Activated CD8-positive, alpha-beta memory T cell treated with anti-CD3 and anti-CD28 coated beads, Interleukin-2, amount 50 U/mL, for 4 hours (primary cell): ENCODE measurements at places on chromosomes 11 and 22.

DNA sequence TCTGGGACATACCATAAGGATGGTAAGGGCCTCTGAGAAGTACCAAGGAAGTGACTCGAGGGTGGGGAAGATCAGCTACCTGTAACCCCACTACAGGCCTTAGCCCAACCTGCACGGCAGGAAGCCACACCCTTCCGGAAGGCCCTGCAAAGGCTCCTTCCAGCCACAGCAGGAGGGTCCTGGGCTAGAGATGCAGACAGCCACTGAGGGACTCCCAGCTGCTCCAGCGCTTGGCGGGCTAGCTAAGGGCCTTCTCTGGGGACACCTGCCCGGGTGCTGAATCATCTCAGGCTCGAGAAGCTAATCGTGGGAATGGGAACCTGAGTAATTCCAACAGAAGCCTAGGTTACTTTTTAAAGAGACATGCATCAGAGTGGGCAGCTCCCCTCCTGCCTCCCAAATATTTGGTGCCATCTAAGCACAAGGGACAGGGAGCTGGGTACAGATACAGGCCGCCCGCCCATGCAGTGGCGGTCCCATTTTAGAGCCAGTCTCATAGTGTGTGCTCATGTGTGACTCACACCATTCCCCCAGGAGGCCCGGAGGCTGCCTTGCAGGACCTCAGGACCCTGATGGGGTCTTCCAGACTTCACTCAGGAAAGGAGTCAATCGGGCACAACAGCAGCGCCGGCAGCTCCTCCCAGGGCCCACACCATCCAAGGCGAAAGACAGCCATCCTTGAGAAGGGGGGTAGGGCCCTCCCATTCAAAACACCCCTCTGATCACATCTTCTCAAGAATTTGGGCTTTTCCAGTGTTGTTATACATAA lies 8.0 kb downstream of the MYH9 start:
- DNase-seq: no peak

- no peak for DNase-seq
Observed at GRCh38 chr11:60952742-60953170, 780 bp upstream of the SLC15A3 start.

DNA sequence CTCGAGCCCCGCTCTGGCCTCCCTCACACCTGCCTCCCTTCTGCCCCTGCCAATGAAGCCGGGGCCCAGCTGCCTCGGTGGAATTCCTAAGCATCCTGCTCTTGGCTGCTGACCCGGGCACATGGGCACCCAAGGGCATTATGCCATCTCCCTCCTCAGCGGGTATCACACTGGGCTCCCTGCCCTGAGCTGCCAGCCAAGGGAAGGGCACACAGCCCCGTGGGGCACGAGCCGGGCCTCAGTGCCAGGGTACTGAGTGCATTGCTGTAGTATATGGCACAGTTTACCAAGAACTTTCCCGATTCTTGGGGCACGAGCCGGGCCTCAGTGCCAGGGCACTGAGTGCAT lies 43.8 kb upstream of the JAM3 start:
- no peak for DNase-seq

DNA sequence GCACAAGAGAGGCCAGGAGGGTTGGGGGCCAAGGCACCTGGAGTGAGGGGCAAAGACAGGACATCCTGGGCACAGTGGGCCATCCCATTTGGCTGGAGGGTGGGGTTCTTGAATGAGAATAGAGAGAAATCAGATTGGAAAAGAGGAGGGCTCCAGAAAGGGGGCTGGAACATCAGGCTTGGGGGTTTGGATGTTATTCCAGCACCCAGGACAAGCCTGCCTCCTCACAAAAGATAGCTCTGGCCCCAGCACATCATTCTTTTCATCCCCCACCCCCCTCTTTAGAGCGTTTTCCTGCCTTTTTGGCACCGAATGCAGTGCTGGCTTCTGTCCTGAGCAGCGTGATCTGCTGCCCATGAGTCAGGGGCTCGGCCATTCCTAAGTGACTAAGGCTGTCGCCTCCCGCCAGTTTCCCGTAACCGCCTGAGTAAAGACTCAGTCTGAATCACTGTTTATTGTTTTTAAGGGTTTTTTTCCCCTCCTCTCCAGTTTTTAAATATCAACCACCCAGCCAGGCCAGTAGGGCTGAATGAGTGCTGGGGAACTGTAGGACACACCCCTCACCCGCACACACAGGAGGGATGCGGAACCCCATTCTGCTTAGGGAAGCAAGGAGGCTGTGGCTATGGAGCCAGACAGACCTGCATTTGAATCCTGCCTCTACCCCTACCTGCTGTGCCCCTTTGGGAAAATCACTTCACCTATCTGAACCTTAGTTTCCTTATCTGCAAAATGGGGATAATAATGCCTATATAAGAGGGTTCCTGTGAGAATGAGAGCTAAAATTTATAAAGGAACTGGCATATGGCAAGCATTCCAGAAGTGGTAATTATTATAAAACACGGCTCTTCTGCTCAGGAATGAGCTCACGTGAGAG lies 32.4 kb upstream of the NAV2 start:
- DNase-seq: no peak

GRCh38 chr22:24335496-24335895 lies 64.9 kb downstream of the SPECC1L start:
- no peak for DNase-seq

DNA sequence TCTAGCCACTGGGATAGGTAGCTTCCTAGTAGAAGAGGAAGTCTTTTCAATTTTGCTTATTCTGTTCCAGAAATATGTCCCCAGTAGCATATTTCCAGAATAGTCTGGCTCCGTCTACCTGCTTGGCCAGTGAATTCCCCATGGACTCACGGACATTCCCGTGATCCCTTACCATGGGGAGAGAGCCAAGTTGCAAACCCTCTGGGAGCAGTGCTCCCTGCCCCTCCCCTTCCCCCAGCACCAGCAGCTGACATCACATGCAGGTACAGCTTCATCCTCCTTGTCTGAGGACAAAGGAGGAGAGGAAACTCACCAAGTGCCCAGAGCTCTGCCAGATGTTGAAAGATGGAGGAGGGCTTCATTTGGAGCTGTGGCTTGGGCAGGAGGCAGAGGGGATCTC lies 61.2 kb downstream of the GRAMD1B start:
- DNase-seq: no peak

DNA sequence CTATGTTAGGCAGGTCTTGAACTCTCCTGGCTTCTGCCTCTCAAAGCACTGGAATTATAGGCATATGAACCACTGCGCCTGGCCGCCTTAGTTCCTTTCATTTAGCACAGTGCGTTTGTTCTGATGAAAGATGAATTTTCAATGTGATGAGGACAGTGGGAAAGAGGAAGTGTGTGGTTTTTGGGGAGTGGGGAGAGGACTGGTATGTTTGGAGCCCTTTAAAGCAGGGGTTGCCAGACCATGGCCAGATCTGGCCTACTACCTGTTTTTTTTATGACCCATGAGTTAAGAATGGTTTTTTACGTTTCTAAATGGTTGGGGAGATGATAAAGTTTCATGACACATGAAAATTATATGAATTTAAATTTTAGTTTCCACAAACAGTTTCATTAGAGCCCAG lies 12.5 kb downstream of the ATXN10 start:
- DNase-seq: no peak

GRCh38 chr22:34622602-34623001 lies 443.4 kb upstream of the ISX start:
- DNase-seq: no peak

- DNase-seq: no peak
Observed at GRCh38 chr11:120061761-120062560, 76.0 kb downstream of the TRIM29 start.

- no peak for DNase-seq
Observed at GRCh38 chr11:10798330-10798928, 10.3 kb downstream of the EIF4G2 start.

DNA sequence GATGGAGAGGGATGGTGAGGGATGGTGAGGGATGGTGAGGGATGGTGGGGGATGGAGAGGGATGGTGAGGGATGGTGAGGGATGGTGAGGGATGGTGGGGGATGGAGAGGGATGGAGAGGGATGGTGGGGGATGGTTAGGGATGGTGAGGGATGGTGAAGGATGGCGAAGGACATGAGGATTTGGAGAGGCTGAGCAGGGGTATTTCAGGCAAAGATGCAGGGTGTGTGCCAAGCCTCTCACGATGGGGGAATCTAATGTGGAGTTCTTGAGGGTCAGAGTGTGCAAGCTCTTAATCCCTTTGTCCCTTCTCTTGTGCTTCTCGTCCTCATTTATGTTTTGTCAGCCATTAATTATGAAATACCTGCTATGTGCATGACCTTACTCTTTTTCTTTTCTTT lies 7.5 kb upstream of the PLA2G6 start:
- no peak for DNase-seq

- DNase-seq: no peak
Observed at GRCh38 chr11:68053981-68054812, 15.4 kb downstream of the TCIRG1 start.

GRCh38 chr22:22022947-22023534 lies 40.5 kb upstream of the TOP3B start:
- DNase-seq: no peak

DNA sequence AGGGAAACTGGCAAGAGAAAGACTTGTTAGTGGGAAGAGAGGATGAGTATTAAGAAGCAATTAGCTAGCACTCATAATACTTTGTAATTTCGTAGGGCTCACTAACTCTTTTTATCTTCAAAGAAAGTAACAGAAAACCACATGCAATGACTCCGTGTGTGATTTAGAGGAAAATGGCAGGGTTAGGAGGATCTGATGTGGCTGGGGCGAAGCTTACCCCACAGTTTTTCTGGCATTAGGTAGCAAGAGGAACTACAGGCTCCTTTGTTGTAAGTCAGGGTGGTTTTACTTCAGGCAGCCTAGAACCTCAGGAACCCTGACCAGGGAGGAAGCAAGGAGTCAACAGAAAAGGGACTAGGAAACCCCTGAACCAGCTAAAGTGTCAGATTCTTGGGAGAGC lies 89.7 kb downstream of the SPON1 start:
- no peak for DNase-seq

DNA sequence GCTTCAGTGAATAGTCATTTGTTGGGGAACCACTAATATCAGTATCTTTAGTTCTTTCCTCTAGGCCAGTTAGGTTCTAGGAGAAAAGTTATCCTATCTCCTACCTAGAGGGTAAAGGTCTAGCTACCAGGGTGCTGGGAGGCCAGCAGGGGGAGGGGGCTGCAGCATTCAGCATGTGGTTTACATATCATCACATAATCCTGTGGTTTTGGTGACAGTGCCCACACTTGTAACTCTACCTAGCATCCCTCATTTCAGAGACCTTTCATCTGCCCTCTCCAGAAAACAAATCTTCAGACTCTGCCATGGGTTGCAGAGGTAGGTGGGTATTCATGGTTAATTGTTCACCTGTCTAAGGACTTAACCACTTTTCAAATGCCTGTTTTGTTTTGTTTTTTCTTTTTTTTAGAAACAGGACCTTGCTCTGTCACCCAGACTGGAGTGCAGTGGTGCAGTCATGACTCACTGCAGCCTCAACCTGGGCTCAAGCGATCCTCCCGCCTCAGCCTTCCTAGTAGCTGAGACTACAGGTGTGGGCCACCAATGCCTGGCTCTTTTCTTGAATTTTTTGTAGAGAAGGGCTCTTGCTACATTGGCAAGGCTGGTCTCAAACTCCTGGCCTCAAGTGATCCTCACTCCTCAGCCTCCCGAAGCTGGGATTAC lies 146.8 kb downstream of the ENTHD1 start:
- no peak for DNase-seq

DNA sequence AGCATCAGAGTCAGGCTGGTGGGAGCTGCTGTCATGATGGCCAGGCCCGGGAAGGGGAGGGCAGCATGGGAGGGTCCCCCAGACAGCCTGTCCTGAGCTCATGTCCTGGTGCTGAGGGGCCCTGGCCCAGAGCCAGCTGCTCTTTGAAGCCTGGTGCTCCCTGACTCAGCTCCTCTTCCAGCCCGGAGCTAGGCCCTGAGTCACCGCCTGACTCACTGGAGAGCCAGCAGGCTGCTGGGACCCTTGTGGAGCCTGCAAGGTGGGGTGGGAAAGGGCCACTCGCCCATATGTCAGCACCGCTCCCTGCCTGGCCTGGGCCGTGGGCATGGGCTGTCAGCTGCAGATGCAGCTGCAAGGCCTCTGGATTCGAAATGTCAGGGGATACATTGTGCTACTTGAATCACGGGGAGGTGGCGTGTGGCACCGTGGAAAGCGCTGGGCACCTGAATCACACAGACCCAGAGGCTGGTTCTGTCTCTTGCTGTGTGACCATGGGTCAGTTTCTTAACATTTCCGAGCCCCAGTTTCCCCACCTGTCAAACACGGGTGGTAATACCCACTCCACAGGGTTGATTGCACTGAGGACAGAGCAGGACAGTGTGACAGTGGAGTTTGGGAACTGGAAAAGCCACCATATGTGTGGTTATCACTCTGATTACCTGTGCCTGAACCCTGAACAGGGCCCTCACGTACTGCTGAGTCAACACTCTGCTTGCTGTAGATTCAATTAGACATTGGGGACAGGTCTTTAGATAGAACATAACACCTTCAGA lies 4.4 kb downstream of the CACNA1I start:
- no peak for DNase-seq

DNA sequence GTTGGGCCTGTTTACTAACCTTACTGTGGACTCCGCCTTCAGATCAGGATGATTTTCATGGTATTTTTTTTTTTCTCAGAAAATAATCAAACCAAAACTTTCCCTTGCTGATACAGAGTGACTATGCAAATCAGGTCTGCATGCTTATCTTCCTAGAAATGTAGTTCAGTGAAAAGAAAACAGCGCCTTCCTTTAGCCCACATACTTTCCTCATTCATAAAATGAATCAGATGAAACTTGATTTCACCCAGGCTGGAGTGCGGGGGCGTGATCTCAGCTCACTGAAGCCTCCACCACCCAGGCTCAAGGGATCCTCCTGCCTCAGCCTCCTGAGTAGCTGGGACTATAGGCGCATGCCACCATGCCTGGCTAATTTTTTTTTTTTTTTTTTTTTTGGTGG lies 26.0 kb downstream of the ZNRF3 start:
- no peak for DNase-seq
